ENCODE measurements at places on chromosomes 13 and 19.

DNA sequence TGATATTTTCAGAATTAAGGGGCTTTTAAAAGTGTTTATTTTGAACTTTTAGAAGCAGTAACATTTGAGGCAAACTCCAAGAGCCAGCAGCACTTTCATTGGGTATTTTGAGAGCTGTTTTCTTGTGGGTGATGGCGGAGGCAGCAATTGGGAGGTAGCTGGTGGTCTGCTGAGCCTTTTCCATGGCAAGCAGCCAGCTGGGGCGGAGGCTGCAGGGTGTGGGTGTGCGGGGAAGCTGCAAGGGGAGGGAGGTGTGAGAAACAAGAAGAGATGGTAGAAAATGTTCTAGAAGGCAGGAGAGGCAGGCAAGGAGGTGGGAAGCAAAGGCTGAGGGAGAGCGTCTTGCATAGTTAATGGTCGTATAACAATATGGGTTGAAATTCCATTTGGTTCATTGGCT is 223.4 kb upstream of the HTR2A start:
- no peak for DNase-seq

- DNase-seq = no peak
These were observed 101.0 kb downstream of the PDS5B start for GRCh38 chr13:32687275-32687674.

- DNase-seq = no peak
These were observed 23.6 kb downstream of the AP3D1 start for GRCh38 chr19:2127758-2128157.

- no peak for DNase-seq
These were observed 1472.6 kb downstream of the UQCRFS1 start for GRCh38 chr19:27740396-27740795.
